ENCODE measurements at places on chromosomes 4 and X. TPM values are rescaled to one million over a fixed set of nuclear protein-coding genes. Genes with fewer than 3 reads are reported as not detected.

The FGF13 gene
- not detected for total RNA-seq

The MYOZ2 gene
- not detected for total RNA-seq

The KLB gene
- not detected for total RNA-seq

The TMEM154 gene
- 6.2 TPM for total RNA-seq

The SSX2B gene
- total RNA-seq = not detected
